Left colon (tissue), 2 donors: ENCODE measurements at places on chromosomes 6 and 20.

GRCh38 chr20:22814471-22815205, 220.5 kb upstream of the SSTR4 start:
- DNase-seq = no peak

- DNase-seq = peak; percentile 51
Observed at GRCh38 chr20:18058661-18059467, 1.1 kb upstream of the OVOL2 start.

DNA sequence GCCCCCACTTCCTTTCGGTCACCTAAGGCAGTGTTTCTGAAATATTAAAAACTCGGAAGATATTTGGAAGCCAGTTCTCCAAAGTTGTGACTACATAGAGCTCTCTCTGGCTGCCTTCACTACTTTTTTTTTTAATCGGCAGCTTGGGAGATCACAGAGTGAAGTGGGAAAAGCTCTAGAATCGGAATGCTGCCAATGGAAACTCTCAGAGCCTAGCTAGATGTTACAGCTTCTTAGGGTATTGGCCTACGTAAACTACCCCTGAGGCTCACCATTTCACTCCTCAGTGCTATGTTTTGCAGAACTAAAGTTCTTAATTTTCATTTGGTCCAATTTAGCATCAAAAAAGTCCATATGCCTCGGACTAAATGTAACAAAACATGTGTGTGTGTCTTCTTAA, 14.5 kb downstream of the SERPINB1 start:
- DNase-seq = no peak

DNA sequence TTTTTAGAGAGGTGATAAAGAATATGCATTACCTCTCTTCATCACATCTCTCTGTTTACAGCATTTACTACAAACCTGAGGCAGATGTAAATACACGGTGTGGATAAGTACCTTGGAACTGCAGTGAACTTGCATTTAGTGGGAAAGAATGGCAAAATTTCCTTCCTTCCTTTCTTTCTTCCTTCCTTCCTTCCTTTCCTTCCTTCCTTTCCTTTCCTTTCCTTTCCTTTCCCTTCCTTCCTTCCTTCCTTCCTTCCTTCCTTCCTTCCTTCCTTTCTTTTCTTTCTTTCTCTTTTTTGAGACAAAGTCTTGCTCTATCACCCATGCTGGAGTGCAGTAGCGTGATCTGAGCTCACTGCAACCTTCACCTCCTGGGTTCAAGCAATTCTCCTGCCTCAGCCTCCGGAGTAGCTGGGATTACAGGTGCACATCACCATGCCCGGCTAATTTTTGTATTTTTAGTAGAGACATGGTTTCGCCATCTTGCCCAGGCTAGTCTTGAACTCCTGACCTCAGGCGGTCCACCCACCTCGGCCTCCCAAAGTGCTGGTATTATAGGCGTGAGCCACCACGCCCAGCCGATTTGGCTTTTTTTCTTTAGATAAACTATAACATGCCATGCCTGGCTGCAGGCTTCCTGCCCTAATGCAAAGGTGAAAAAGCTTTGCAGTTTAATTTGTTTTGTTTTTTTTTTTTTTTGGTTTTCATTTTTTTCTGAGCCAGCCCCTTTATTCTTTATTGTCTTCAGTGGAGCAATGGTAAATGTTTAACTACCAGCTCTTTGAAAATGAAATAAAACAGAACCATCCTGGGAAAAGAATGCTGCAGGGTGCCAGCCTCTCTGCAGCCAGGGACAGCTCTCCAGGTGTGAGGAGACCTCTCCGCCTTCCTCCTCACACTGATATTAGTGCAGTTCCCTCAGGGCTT, 64.2 kb upstream of the NEDD9 start:
- peak; percentile 70 for DNase-seq

DNA sequence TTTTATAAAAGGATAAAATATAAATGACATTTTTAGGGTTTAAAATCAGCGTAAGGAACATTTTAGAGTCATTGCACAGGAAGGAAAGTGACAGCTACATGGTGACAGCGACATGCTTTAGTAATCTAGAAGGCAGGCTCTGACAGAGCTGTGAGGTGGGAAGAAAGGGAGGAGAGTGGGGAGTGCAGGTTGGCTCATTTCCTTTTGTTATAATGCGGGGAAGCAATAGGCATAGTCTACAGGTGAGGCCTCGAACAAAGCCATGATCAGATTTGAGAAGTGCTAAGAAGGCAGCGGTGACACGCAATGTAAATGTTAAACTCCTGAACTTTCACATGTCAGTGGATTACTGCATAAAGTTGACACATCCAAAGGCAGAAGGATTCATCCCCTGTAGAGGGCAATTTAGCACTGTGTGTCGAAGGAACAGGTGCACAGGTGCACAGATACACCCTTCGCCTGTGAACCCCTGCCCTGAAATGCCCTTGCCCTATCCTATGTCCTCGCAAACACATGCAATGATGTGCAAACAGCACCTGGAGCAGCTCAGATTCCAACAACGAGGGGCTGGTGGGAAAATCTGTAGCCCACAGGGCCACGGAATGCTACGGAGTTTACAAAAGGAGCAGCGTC, 32.4 kb upstream of the SMOC2 start:
- no peak for DNase-seq

- DNase-seq = no peak
Observed at GRCh38 chr6:64143101-64143500, 507.5 kb downstream of the PHF3 start.

DNA sequence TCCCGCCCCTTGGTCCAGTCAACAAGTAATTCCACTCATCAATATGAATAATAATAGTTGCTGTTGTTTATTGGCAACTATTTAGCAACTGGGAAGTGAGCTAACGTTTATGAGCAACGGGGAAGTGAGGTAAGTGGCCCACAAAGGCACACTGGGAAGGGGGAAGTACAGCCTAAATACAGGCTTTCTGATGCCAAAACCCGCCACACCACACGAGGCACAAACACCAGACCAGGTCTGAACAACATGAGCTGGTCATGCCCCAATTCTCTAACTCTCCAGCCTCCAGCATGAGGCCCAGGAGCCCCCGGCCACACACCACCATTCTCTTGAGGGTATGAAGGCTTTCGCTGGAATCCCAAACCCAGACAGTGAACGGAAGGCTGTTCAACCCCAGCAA, 50.8 kb downstream of the PREX1 start:
- no peak for DNase-seq

DNA sequence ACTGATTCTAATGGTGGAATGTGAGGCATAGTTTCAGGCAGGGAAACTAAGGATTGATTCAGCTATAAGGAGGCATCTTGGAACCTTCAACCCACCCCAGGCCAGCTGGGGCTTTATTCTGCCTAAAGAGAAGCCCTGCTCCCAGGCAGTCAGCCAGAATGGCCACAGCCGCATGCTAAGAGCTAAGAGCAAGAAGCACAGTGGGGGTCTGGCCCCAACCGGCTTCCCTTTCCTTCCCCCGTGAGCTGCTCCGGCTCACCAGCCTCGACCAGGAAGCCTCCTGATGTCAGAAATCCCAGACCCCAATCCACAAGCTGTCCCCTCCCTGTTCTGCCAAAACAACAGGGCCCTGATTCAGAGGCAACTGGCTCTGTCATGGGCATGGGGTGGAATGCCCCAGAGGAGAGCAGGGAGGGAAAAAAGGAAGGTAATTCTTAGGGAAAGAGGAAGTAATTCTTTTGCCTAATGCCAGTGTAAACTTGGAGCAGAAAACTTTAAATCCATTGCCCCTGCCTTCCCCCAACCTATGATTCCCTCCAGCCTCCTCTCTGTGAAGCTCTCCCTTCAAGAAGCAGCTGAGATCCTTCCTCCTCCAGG, 6.9 kb downstream of the GRM4 start:
- DNase-seq = no peak

GRCh38 chr6:13535306-13535705, 39.1 kb upstream of the SIRT5 start:
- DNase-seq = no peak

GRCh38 chr6:159023893-159024292, 20.9 kb downstream of the TAGAP start:
- no peak for DNase-seq

DNA sequence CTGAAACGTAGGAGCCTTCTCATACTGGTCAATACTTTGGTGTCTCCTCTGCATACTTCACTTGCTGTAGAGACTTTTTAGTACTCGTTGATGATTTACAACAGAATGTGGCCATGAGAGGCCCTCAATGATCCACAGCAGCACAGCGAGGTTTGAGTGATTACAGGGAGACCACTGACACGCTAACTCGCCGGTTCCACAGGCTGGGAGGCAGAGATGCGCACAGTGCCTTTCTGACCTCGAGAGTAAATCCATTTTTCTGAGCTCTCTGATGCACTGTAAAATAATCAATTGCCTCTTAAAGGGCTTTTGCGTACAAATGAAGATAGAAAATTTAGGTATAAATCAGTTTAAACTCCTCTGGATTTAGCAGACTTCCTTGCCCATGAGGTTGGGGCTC, 56.2 kb upstream of the TBC1D7 start:
- no peak for DNase-seq

DNA sequence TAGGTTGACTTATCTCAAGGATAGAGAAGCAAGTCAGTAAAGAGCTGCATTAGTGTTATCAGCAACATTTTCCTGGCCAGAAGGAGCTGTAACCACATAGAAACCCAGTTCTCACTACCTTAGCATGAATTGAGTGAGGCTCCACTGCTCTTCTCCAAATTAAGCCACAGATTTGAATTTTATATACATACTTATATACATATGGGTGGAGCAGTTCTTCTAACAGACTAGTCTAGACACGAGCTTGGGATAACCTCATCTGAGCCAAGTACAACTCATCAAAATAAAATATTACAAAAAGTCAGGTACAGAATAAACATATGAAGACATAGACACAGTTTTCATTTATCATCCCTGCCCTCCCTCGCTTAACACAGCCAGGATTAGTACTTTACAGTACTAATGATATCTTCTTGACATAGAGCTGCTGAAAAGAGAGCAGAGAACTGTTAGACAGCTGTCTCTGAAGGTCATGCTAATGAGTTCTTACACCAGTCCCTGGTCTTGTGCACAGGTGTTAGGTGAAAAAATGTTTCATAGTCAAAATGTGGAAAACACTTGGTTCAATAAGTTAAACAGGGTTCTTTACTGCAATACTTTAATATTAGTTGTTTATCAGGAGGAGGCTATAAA, 147.4 kb upstream of the HTR1E start:
- DNase-seq = no peak

GRCh38 chr6:127971945-127972391, 71.1 kb upstream of the THEMIS start:
- DNase-seq = no peak

- no peak for DNase-seq
Observed at GRCh38 chr6:115798229-115798628, 262.5 kb downstream of the FRK start.

GRCh38 chr6:130913120-130913519, 85.9 kb downstream of the SMLR1 start:
- no peak for DNase-seq

DNA sequence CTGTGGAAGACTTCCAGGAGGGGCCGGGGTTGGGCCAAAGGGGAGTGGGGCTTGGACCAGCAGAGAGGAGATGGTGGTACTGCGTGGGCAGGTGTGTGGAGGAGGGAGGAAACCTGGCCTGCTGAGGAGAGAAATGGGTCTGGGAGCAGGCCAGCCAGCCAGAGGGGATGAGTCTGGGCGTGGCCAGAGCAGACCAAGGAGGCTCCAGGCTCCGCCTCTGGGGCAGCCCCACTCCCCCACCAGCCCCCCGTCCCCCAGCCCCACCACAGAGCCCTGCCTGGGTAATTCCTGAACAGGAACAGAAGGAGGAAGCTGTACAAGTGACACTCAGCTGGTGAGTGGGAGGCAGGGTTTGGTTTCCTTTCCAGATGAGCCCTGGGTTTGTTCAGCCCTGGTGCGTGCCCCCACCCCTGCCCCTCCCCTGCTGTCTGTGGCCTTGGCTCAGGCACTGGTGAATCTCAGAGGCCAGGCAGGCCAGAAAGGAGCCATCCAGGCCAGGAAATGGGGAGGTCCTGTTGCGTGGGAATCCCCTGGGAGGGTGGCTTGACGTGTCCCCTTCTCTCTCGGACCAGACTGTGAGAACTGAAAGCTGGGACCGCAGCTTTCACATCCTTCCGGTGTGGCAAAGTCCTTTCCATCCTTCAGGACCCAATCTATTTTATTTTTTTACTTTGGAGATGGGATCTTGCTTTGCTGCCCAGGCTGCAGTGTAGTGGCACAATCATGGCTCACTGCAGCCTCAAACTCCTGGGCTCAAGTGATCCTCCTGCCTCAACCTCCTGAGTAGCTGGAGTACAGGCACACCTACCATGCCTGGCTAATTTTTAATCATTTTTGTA, 9.4 kb upstream of the SRC start:
- peak; percentile 63 for DNase-seq

GRCh38 chr20:25669826-25670422, 26.7 kb downstream of the ZNF337 start:
- DNase-seq = no peak
